Activated naive CD4-positive, alpha-beta T cell treated with anti-CD3 and anti-CD28 coated beads for 36 hours (primary cell): ENCODE measurements at places on chromosomes 6 and 20.

- no peak for DNase-seq
Observed at GRCh38 chr20:49529470-49529869, 38.5 kb downstream of the PTGIS start.

DNA sequence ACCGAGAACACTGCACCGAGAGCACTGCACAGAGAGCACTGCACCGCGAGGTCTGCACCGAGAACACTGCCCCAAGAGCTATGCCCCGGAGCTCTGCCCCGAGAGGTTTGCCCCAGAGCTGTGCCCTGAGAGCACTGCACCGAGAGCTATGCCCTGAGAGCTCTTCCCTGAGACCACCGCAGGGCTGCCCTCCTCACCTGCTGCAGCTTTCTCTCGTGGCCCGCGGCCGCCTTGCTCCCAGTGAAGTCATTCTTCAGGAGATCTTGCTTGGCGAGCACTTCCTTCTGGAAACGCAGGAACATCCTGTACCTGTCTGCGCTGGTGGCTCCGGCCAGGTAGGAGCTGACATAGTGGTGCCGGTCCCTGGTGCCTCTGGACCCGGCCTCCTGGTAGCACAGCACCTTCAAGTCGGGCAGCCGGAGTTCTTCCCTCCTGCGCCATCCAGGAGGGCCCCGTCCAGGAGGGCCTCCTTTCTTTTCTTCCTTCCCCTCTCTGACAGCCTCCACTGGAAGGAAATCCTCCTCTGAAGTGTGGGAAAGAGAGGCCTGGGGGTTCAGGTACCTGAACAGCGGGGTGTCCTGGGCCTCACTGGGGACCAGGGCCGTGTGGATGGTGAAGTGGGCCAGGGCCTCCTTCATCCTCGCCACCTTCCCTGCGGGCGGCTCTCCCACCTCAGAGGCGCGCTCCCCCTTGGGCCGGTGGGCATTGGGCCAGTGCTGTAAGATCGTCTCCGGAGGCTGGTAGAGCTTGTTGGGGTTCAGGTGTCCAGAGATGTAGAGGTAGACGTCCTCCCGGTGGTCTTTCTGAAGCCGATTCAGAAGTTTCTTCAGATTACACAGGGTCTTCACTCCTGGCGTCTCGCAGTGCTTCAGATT, 7.8 kb downstream of the C6orf118 start:
- no peak for DNase-seq

DNA sequence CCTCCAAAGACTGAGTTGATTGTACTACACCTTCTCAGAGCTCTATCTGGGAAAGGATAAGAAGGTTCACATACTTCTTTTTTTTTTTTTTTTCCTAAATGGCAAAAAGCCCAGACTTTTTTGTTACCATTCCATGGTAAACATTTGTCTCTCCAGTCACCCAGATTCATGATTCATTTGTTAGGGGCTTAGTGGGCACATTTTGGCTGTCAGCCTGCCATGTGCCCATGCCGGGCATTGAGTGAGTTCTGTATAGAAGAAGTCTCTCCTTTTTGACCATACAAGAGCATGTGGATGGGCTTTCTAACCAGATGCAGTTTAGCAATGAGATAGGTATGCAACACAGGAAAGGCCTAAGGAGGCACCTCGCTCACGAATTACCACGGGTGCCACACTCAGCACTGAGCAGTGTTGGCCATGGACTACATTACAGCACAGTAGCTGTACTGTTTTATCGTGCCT, 447.5 kb upstream of the HSF2 start:
- DNase-seq = no peak

GRCh38 chr6:144898741-144899140, 613.6 kb downstream of the UTRN start:
- DNase-seq = no peak
